ENCODE measurements at places on chromosomes 3 and 15.

DNA sequence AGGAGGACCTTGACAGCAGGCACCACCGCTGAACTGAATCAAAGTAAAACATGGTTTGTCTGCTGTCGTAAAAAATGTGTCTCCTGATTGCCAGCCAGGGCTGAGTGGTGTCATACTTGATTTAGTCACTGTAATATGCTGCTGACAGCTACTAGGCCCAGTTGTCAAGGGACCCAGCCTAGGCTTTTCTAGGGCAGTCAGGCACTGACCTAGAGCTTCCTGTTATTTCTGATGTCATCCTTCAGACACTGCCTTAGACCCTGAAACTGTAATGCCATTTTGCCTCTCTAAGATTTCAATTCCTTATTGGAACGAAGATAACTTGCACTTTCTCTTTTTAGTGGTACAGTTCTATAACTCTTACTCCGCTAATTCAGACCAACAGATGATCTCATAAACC, 2.6 kb upstream of the MRPL3 start:
- no peak for DNase-seq

DNA sequence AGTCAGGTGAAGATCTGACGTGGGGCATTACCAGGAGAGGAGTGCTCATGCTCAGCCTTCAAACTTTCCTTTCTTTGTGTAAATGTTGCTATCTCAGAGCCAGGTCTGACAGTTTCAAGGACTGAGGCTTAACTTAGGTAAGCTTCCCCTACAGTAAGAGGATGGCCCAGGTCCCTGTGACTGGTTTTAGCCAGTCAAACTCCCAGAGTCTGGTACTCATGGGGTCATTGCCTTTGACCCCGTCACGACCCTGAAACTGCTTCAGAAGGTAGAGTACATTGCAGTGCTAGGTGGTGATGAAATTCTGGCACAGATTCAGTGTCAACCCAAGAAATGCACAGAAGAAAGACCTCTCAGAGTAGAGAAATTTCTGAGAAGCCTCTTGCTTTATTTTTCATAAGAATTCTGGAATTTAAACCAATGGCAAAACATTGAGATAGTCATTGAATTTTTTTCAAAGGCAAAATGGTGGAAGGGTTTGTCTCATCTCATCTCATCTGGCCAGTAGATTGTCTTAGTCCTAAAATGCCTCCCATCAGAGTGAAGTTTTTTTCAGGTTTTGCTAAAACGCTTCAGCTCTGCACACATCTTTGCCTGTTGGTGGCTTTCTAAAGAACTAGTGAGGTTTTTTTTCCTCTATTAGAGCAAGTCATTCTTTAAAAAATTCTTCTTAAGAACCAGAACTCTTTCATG, 23.1 kb downstream of the ZBTB38 start:
- no peak for DNase-seq

DNA sequence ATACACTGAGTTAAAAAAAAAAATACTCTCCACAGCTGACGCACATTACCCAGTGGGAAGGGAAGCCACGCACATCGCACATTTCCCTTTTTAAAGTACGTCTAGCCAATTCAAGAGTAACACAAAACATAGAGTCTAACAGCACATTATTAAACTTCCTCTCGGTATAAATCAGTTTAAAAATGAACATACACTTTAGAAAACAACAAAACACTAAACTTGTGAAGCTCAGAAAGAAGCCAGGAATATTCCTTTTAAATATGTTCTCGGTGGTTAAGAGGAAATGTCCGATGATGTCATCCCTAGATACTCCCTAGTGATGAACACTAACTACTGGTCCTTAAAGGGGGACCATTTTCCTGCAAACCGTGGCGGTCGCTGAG, 721 bp downstream of the MYEF2 start:
- no peak for DNase-seq

DNA sequence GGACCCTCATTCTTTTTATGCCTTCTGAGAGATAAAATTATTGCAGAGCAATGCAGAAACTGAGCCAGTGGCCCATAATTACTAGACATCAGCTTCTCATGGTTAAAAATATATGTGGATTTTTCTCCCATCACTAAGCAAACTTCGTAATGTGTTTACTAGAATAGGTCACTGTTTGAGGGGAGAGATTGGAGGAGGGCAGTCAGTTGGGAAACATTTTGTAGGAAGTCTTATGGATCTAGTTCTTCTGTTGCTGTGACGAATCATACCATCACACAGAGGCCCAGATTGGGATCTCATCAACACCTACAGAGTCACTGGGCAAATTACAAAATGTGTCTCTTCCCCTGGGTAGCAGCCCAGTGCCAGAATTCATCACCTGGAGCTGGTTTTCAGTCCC, 81.4 kb downstream of the PDE8A start:
- no peak for DNase-seq

DNA sequence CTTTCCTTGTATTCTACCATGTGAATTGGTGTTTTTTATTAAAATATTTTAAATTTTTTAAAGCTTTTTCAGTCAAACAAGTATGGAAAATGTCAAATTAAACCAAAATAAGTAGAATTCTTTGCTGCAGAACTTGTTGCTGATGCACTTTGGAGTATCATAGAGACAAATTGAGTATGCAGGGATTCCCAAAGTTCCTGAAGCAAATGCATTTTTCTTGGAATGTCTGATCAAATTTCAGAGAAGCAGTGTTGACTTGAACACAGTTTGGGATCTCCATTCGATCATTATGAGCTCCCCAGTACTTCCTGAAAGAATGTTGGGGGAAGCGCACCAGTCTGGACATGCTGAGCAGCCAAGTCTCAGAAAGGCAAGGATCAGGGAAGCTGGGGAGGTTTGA, 517.8 kb upstream of the CFAP20DC start:
- DNase-seq: no peak

GRCh38 chr15:80841541-80841940, 62.4 kb downstream of the CEMIP start:
- no peak for DNase-seq

DNA sequence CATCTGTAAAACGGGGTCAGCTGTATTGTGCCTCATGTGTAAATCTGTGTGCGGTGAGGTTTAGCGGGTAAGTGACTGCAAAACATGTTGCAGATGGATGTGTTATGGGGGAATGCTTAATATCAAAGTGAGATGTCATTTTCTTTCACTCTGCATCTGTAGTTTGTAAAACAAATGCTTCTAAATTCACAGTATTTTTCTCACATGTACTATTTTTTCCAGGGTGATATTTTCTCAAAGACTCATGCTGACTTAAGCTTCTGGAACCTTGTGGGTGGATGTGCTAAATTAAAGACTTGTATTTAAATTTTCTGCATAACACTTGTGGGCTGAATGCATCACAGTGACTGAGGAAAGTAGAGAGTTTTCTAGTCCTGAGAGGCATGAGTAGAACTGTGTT, 115.2 kb upstream of the TP63 start:
- DNase-seq: no peak

DNA sequence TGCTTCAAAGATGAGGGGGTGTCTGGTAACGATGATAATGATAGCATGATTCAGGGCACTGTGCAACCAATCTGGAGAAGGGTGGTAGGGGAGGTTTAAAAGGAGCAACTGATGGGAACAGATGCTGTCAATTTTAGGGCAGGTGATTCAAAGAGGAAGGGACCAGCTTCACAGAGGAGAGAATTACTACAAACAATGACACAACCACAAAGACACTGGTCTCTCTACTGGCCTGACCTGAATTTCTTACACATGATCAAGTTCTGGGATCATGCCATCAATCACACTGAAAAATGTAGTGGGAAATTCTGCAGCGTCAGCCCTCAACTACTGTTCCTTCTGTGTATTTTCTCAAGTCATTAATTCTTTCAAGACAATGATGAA, 2.6 kb upstream of the CDV3 start:
- DNase-seq: no peak

DNA sequence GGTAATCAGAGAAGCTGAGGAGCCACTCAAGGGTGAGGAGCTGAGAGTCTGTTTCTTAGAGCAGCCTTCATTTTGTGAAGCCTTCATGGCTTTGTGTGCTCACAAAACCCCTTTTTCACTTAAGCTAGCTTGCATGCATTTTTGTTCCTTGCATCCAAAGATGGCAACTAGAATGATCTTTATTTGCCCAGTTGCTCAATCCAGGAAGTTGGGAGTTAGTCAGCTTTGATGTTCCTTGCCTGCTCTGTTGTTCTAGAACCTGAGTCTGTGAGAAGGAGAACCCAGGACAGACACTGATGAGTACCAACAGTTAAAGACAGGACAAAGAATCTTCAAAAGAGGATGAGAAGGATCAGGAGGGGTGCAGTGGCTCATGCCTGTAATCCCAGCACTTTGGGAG, 81.8 kb downstream of the IL20RB start:
- DNase-seq: no peak

DNA sequence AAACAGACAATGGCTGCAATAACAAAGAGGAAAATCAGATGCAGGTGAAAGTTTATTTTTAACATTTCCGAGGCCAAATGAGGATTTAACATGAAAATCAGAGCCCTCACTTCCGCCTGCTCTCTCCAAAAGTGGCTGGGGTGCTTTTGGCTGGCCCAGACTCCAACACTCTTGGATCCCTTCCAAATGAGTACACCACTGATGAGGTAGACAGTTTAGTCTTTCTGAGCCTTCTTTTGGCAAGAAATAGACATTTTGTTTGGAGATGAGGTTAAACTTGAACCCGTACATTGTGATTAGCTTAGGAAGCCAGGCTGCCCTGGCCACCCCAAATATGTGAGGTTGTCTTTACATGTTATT, 51.0 kb upstream of the TRA2B start:
- no peak for DNase-seq

DNA sequence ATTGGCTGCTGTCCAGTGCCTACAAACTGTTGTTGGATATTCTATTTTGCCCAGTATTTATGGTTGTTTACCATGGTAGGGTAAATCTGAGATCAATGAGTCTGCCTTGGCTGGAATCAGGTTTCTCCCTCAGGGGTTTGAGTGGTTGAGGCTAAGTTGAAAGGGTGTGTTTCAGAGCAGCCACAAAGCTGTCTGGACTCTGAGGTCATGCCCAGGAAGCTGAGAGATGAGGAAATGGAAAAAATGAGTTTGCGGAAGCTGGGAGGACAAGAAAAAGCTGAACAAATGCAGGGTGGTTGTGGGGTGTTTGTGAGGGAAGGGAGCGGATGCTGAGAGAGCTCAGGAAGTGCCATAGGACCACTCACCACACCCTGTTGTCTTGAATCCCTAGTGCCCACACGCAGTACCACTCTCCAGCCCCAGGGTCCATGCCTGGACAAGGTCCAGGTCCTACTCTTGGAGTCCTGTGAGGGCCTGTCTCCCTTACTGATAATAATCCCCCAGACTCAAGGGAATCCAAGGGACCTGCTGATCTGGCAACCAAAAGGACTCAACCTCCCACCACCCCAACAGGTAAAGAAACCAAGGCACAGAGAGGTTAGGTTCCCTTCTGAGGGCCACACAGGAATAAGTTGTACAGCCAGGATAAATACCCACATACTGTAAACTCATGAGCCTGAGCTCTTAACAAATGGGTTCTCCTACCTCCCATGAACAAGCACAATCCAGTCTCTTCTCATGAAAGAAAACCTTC, 81.6 kb downstream of the PPCDC start:
- no peak for DNase-seq

- no peak for DNase-seq
Measured at GRCh38 chr3:126847061-126847460, 135.9 kb upstream of the PLXNA1 start.

DNA sequence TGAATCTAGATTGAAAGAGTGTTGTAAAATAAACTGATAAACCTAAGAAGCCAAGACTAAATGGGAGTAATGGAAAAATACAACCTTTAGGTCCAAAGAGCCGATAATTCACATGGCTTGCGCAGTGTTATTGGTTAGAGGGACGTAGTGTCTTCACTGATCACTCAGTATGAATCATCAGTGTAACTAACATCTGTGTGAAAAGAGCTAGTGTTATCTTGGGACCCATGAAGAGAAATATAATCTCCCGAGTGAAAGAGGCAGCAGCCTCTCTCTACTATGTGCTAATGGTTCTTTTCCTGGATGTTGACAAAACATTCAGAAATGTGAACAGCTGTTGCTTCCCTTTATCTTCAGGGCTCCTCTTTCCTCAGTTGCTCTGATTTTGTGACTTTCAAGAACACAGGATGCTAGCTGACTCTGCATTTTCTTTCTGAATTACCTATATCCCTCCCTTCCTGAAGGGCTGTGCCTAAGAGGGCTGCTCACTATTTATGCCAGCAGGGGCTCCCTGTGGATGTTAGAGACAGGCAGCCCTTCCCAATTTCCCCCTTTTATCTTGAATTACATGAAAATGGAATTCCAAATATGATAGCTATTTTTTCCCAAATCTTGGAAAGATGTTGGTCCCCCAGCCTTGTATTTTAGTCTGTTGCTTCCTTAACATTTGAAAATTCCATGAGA, 128.8 kb downstream of the GRM7 start:
- DNase-seq: no peak

GRCh38 chr3:188220097-188220788, 66.3 kb downstream of the LPP start:
- no peak for DNase-seq

GRCh38 chr15:97234851-97235610, 725.5 kb upstream of the ARRDC4 start:
- DNase-seq: peak; percentile 18

- DNase-seq: no peak
Measured at GRCh38 chr3:179531576-179531975, 31.1 kb upstream of the ACTL6A start.

- DNase-seq: no peak
Measured at GRCh38 chr15:62498278-62498677, 333.2 kb upstream of the C2CD4B start.

GRCh38 chr3:32551496-32551895, 19.2 kb downstream of the DYNC1LI1 start:
- DNase-seq: no peak

DNA sequence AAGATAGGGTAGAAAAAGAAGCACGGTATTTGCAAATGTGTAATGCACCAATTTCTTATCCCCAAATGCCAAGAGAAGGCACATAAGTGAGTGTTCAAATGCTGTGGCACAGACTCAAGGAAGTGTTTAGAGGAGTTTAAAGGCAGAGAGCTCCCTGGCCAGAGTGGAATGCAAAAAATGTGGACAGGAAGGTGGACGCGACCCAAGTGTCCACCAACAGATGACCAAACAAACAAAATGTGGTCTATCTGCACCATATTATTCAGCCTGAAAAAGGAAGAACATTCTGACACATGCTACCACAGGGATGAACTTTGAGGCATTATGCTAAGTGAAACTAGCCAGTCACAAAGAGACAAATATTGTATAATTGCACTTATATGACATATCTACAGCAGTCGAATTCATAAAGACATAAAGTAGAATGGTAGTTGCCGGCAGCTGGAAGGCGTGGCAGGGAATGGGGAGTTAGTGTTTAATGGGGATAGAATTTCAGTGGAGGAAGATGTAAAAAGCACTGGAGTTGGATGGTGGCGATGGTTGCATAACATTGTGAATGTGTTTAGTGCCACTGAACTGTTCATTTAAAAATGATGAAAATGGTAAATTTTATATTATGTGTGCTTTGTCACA, 126.6 kb downstream of the SRGAP3 start:
- no peak for DNase-seq

GRCh38 chr15:63876085-63876662, 42.4 kb upstream of the HERC1 start:
- DNase-seq: no peak

Data from activated T-cell treated with anti-CD3 and anti-CD28 coated beads for 24 hours (primary cell).